ENCODE measurements at places on chromosomes 3 and 15.

DNA sequence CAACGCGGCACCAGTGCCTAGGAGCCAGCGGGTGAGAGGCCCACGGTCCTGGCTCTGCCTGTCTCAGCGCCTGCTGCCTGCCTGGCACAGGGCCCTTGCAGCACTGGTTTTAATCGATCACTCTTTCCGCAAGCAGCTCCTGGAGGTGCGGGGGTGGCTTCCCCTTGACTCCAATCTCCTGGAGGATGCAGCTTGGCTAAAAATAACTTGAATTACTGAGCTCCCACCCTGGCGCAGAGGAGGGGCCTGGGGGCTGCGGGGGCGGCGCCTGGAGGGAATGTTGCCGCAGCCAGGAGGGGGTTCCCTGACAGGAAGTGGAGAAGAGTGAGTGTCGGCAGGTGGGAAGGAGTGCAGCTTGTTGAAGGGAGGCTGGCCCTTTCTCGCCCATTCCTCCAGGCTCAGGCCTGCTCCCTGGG, 9.9 kb upstream of the RPL29 start:
- no peak for DNase-seq

DNA sequence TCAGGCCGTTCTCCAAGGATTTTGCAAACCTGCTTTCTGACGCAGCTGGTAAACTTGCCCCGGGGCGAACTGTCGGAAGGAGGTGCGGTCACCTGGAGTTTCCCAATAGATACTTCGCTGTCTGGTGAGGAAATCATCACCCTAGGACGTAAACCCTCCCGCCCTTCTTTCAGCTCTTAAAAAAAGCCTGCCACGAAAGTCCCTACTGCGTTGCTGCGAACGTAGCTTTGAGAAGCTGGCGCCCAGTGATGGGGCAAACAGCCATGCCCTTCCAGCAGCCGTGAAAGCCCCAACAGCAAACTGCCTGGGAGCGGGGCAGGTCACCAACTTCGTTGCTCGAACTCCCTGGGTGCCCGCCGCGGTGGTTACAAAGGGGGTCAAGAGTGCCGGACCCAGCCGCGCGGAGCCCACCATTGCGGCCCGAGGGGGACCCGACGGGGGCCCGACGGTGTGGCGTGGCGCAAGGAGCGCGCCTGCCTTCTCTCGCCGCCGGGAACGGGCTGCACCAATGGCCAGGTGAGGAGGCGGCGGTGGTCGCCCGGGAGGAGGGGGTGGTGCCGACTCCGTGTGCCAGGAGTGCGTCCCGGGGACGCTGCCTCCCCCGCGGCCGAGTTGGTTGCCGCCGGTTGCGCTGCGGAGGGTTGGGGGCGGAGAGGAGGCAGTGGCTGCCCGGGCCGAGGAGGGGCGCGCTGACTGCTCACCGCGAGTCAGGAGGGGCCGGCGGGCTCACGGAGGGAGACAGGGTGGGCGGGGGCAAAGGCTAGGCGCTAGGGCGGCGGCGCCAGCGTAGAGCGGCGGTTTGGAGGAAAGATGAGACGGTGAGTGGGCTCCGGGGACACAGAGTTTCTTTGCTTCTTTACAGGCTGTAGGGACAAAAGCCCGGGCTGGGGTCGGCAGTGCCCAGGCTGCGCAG, at the start of gene PHLDB2:
PHLDB2 (plus strand) TSS at position 205 of the 913 bp plus-strand sequence. CDS start 24,813 bp downstream, outside the sequence.
- peak; percentile 41 for DNase-seq

DNA sequence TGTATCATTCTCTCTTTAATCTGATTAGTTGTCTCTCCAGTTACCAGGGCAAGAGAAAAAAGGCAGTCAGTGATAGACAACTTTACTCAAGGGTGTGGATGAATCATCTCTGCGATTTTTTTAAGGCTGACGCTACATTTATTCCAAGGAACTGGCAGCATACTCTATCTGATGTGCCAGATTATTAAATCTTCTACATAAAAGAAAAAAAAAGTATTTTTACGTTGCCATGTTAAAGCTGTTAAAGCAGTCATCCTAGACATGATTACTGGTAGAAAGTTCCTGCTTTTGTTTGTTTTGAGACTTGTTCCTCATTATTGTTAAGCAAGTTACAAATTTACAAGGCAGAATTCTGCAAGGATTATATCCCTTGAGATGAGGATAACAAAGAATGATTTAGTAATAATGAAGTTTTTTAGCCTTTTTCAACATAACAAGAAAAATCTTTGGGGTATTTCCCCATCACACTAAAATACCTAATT, 121.7 kb downstream of the CBLB start:
- DNase-seq = no peak

DNA sequence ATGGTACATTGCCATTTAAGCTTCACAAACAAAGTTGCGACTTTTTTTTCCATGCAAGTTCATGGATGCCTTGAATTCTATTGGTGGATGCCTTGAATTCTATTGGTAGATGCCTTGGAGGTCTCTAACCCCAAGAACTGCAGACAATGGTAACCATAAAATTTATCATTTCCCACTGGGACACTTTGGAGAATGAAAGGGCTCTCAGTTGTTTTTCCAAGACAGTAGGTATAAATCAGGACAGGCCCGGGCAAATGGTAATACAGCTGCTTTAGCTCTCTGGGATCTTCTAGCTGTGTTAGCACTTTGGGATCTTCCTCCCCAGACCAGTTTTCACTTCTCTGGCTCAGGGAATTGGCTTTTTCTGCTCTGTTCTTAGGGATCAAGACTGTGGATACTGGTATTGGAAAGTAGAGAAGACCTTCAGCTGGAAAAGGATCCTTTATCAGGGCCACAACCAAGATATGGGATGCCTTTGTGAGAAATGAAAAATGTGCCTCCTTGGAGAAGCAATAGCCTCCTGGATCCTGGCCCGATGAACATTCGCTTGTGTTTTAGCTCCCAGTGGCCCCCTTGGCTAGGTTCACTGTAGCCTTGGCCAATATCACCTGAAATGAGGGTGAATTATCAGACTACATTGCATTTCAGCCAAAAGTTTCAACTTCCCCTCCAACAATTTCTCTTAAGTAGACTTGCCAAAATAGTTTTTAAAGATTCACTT, 8.3 kb downstream of the LRRC3B start:
- DNase-seq = no peak

GRCh38 chr3:177263615-177264368, 66.5 kb upstream of the TBL1XR1 start:
- DNase-seq = no peak

- no peak for DNase-seq
Measured at GRCh38 chr15:99442252-99442897, 123.4 kb upstream of the MEF2A start.

DNA sequence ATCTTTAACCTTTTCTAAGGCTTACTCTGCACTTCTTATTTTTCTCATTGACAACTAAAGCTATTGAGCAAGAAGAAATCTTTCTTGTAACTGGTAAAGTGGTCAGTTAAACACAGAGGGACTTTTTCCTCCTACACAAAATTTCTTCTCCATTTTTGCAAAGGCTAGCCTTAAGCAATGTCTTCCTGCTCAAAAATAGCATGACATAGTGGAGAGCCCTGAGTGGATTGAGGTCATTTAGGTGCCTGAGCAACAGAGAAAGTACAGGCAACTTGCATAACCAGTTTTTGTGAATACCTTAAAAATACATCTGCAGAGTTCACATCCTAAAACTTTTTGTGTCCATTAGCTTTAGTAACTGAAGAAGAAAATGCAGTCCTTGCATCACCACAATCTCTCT, 144.7 kb upstream of the TTC14 start:
- no peak for DNase-seq

GRCh38 chr15:101215681-101216080, 36.2 kb downstream of the CHSY1 start:
- DNase-seq = no peak

Data from NCI-H748 treated with DMSO at 0.1 percent for 48 hours (cell line).